ENCODE measurements at places on chromosomes 6 and 20.

DNA sequence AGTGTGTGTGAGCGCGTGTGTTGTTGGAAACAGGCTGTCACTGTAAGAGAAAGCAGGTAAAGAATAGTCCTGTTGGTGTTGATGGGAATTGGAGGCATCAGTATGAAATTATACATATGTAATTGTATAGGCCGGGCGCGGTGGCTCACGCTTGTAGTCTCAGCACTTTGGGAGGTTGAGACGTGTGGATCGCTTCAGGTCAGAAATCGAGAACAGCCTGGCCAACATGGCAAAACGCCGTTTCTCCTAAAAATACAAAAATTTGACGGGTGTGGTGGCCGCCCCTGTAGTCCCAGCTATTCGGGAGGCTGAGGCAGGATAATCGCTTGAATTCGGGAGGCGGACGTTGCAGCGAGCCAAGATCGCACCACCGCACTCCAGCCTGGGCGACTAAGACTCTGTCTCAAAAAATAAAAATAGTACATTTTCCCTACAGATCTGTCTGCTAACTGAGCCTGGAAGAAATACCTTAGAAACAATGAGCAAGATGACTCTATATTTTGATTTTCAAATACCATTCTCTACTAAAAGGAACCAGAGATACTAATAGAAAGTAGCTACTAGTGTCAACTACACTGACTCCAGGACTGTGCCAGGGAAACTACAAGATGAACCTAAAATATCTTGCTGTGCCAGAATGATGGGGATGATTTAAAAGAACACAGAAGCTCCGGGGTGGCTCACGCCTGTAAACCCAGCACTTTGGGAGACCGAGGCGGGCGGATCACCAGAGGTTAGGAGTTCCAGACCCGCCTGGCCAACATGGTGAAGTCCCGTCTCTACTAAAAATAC is 110.8 kb downstream of the TRIM27 start:
- DNase-seq = no peak

GRCh38 chr6:37188962-37189510 is 19.1 kb downstream of the PIM1 start:
- no peak for DNase-seq

DNA sequence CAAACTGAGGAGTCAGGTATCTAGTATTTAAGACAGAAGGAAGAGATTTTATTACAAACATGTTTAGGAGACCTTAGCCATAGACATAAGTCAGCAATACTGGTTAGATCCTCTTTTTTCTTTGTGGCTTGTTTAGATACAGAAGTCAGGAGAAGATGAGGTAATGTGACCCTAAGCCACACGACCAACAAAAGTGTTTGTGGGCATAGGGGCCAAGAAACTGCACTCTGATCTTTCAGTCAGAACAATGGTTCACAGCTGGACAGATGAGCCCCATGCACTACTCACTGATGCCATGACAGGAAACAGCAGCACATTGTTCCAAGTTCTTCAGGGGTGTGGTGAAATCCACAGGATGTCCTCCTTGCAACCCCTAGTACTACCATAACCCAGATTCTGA is 238.5 kb upstream of the RAB32 start:
- no peak for DNase-seq

DNA sequence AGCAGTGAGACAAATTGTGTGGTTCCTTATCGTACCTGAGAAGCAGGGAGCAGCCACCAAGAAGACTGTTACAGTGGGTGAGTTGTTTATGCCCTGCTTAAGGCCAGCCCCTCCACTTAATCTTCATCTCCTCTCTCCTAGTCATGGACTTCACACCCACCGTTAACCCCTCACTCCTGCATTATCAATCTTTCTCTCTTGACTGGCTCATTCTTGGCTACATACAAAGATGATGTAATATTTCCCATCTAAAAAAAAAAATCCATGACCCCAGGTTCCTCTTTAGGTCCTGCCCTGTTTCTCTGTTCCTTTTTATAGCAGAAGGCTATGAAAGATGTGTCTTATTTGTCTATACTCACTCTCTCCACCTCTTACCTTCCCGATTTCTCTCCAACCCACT is 72.4 kb downstream of the SHLD1 start:
- no peak for DNase-seq

DNA sequence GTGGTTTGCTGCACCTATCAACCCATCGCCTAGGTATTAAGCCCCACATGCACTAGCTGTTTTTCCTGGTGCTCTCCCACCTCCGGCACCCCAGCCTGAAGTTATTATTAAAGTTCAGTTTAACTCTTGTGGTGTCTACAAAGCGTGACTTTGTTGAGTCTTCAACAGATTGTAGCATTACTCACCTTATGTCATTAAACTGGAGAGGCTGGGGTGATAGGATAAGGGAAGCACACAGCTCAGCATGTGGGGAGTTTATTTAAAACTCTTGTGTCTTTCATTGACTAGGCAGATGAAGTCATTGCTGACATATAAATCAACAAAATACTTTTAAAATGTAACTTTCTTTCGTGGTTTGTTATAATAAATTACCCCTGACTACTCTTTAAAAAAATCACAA is 84.7 kb upstream of the GCM1 start:
- no peak for DNase-seq

DNA sequence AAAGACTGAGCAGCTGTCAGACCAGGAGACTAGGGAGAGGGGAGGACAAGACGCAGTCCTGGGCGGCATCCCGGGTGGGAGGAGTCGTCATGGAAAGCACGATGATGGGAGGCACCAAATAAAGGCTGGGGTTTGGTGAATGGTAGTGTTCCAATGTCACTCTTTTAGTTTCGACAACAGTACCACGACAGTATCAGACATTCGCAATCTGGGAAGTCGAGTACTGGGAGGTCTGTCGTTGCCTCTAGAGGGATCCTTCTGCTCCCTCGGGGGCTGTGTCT is 32.1 kb downstream of the PSMG4 start:
- DNase-seq = no peak

GRCh38 chr6:68697394-68697793 is 62.3 kb downstream of the ADGRB3 start:
- DNase-seq = no peak

GRCh38 chr6:153873541-153873940 is 165.5 kb upstream of the OPRM1 start:
- DNase-seq = no peak

DNA sequence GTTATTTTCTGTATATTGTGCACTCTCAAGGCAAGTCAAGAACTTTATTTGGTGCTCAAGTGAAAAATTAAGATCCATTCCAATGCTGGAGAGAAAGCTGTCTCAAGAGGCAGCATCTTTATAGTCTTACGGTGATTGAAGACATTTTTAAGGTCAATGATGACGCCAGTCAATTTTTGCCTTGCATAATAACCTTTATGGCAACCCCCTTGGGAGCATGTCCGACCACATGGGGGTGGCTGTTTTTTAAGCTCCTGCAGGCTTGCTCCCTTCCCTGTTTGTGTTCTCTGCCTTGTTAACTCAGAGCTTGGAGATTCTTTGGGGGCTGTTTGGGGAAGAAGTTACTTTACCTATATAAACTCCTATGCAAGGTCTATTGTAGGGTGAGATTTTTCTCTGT is 109.6 kb upstream of the FERMT1 start:
- DNase-seq = no peak

DNA sequence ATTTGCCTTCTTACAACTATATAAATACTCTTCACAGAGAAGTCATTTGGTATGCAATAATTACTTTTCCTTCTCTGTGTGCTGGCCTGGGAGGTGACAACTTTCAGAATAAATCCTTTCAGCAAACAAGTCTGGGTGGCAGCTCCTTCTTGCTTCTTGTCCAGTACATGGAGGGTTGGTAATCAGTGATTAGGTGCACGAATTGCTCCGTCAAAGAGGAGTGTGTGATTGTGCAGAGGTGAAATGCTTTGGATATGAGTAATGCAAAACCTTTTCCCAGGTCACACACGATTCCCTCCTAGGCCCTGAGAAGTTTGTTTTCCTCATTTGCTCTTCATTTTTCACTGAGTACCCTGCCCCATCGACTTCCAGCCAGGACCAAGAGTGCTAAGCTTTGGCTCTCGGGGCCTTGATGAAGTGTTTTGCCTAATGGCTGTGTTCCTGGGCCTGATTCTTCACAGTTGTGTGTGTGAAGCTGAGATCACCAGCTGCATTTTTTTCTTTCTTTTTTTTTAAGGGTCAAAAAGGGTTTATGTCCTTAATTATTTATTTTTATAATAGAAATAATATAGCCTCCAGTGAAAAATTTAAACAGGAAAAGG is 216.5 kb downstream of the ZMYND8 start:
- no peak for DNase-seq

- DNase-seq = no peak
Measured at GRCh38 chr6:3231247-3232016, 4.0 kb upstream of the TUBB2B start.

GRCh38 chr6:151847064-151847463 is 39.6 kb downstream of the ESR1 start:
- no peak for DNase-seq
